NCI-H446 (cell line): ENCODE measurements at places on chromosomes 3 and 15.

- DNase-seq, result no peak
Measured at GRCh38 chr3:190072856-190073255, 47.8 kb downstream of the P3H2 start.

- no peak for DNase-seq
Measured at GRCh38 chr3:118984699-118985098, 49.9 kb downstream of the IGSF11 start.

- no peak for DNase-seq
Measured at GRCh38 chr3:13042715-13043271, 30.4 kb downstream of the IQSEC1 start.

- no peak for DNase-seq
Measured at GRCh38 chr15:75389791-75390382, 21.5 kb upstream of the MAN2C1 start.

- DNase-seq, result no peak
Measured at GRCh38 chr3:153848702-153849101, 272.5 kb upstream of the ARHGEF26 start.

- no peak for DNase-seq
Measured at GRCh38 chr3:177754508-177754921, 557.2 kb upstream of the TBL1XR1 start.

DNA sequence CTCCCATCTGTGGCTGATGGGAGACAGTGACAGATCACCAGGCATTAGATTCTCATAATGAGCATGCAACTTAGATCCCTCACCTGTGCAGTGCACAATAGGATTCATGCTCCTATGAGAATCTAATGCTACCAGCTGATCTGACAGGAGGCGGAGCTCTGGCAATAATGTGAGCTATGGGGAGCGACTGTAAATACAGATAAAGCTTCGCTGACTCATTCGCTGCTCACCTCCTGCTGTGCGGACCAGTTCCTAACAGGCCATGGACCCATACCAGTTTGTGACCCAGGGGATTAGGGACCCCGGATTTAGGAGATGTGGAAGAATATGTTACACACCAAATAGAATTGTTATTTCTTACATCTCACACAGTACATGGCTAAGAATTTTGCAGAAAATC lies 6.7 kb downstream of the ARGFX start:
- DNase-seq, result no peak

GRCh38 chr3:171994646-171995428 lies 44.5 kb upstream of the FNDC3B start:
- peak; percentile 3 for DNase-seq

- DNase-seq, result no peak
Measured at GRCh38 chr3:8574040-8574669, 70.4 kb downstream of the SSUH2 start.

DNA sequence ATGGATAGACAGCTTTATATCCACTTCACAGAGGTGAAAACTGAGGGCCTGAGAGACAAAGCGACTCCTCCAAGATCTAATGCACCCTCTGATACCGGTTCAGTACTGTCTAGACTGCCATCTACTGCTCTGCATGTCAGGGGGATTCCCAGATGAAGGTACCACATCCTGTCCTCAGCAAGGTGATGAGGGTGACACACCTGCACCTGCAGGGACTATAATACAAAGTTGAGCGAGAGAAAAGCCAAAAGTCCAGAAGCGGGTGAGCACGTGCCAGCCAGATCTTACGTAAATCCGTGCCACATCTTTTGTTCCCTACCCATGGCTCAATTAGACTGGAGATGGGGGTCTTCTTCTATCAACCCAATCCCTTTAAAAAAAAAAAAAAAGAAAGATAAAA lies 32.4 kb upstream of the HES1 start:
- no peak for DNase-seq

GRCh38 chr3:195118671-195119070 lies 152.3 kb downstream of the XXYLT1 start:
- no peak for DNase-seq

GRCh38 chr3:195337747-195338146 lies 66.8 kb upstream of the XXYLT1 start:
- no peak for DNase-seq

DNA sequence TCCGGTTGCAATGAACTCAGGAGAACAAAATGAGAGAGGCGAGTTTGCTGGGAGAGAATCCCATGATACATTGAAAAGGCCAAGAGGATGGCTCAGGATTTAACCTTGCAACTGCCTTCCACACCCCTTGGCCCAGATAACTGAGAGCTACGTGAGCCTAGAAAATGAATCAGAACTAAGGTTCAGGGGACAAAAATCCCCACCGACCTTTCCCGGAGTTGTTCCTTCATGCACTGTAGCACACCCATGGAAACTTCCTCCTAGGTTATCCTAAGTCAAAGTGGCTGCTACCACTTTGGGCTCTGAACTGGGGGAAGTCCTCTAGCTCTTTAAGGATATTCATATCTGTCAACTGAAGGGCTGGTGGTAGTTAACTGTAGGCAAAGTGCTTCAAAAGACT lies 58.3 kb upstream of the SLC4A7 start:
- DNase-seq, result no peak

DNA sequence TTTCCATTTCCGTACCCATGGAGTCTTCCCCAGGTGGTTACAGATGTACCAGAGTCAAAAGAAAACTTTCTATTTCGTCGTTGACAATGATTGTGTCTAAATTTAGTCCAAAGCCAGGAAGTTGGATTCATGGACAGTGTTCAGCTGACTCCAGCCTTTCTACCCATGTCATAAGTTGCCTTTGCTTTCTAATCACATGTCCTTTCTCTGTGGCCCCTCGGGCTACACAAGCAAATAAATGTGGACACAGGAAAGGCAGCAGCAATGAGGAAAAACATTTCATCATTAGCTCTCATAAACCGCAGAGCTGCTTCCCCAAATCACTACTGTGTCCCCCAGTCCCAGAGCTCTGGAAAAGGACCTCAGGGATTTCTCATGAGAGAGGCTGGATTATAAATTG lies 82.0 kb downstream of the USF3 start:
- no peak for DNase-seq

- DNase-seq, result peak; percentile 70
Measured at GRCh38 chr3:116474032-116474780, 28.9 kb upstream of the LSAMP start.

- no peak for DNase-seq
Measured at GRCh38 chr15:41564286-41564959, 5.4 kb downstream of the TYRO3 start.

GRCh38 chr3:142243134-142243533 lies 17.7 kb upstream of the GK5 start:
- DNase-seq, result no peak

GRCh38 chr3:81888914-81889557 lies 127.6 kb upstream of the GBE1 start:
- DNase-seq, result no peak

GRCh38 chr3:164918905-164919304 lies 159.4 kb downstream of the SI start:
- DNase-seq, result no peak

DNA sequence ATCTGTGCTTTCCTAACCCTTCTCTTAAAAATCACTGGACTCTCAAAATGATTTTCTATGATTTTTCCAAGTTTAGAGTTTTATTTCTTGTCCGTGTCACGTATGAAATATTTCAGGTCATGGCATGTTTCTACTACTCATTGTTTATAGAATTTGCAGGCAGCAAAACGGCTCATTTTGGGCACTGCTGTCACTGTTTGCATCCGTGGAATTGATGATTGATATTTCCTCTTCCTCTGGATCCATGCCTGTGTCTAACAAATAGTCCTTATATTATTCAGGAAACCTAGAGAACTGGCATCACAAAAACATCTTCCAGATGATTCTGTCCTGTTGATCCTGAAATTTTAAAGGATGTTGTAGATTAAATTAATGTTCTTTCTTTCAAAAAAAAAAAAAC lies 47.6 kb downstream of the LARS2 start:
- DNase-seq, result no peak

DNA sequence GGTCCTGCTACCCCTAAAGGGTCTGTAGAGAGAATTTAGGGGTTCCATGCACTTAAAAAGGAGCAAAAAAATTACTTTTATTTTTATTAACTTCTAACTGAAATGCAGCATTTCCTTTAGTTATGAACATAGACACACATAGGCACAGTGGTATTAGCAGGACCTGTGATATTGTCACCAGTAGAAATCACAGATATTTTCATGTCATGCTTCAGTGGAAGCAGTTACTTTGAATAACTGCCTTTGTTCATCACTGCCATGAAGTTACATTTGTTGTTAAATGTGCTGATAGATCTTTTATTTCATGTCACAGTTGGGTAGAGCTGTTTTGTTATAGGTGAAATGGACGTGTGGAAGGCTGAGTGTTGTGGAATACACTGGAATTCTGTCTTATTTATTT lies 37.4 kb downstream of the TRAK1 start:
- DNase-seq, result no peak

- DNase-seq, result no peak
Measured at GRCh38 chr3:192834428-192834827, 83.2 kb downstream of the MB21D2 start.

GRCh38 chr3:16362770-16363169 lies 97.8 kb downstream of the OXNAD1 start:
- no peak for DNase-seq

DNA sequence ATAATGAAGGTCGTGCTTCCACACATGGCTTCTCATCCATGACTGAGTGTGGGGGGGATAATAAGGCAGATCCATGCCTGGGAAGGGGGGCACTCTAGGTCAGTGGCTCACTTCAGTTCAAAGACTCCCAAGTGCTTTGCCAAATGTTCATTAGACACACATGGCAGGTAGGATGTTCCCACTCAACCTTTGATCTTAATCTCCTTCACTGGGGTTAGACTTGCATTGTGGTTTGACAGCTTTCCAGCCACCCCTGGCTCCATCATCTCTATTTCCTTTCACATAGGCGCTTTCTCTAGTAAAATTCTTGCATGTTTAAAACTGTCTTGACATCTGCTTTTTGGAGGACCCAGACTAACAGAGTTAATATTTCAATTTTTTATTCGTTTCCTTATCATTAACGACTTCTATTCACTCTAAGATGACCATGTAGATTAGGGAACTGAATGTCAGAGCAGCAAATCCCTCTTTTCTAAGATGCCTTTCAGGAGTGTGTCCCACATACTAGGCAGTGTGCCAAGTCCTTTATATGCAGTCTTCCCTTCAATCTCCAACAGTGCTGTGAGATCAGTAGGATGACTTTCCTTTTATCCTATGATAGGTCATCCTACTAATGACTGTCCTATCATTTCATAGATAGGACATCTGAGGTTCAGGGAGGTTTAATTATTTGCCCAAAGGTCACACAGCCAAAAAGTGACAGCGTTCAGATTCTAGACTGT lies 57.9 kb downstream of the BTD start:
- no peak for DNase-seq

DNA sequence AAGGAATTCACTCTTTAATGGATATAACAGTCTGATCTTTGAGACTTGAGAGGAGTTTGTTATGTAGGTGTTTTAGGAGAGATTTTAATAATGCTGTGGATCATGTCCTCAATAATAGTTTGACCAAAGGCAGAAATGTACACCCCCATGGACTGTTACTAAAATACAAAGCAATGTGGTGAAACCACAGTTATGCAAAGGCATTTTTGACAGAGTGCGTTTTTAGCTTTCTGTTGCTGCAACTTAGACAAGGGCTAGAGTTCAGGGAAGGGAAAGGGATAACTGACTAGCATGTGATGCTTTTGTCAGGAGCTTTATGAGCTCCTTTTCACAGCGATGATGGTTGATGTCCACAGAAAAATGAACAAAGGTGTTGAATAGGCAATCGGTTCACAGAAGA lies 3.6 kb upstream of the STARD5 start:
- no peak for DNase-seq

- DNase-seq, result no peak
Measured at GRCh38 chr3:34365231-34365630, 566.8 kb downstream of the PDCD6IP start.

DNA sequence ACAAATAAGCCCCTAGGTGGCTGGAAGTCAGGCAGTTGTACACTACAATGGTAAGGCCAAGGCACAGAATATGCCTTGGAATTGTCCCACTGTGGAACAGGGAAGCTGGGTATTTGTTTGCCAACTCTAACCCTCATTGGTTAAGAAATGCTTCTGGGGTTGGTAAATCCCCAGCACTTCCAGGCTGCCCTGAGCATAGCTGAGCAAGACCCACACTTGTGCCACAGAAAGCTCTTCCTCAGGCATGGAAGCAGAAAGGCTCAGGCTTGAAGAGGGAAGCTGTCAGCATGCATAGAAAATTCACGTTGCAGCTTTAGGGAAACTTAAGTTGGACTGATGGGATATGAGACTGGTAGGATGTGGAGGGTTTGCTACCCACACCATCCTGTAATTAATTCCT lies 86.9 kb upstream of the PLCL2 start:
- no peak for DNase-seq

GRCh38 chr15:71562251-71562650 lies 248.1 kb upstream of the NR2E3 start:
- DNase-seq, result no peak

DNA sequence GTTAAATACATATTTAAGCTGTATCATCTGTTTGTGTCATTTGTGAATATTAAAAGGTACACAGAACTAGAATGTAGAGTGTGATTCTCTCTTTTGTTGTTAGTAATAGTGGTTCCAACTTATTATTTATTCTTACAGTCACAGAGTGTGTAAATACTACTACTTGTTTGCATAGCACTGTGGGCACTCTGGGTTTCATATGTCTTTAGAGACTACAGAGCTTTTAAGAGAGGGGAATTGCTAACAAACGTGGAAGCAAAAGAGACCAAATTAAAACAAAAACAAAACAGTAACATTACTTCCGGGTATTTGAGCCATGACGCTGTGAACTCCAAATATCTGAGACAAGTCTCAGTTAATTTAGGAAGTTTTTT lies 828.0 kb upstream of the DPPA4 start:
- no peak for DNase-seq

GRCh38 chr3:136792556-136793330 lies 26.2 kb upstream of the SLC35G2 start:
- peak; percentile 25 for DNase-seq

DNA sequence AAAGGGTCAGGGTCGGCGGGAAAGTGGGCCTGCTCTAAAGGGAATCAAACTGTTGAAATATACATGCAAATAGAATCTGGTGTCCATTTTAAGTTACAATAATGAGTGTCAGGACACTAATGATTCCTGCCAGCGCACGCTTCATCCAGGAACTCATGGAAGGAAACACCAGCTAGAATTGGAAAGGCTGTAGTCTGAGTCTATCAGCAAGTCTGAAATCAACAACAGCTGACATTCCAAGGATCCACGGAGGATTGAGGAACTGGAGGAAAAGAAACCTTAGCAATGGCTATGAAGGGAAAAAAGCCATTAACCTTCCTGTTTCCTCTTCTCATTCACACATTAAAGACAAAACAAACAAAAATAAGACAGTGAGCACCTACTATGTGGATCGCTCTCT lies 1063.1 kb downstream of the NTRK3 start:
- no peak for DNase-seq

DNA sequence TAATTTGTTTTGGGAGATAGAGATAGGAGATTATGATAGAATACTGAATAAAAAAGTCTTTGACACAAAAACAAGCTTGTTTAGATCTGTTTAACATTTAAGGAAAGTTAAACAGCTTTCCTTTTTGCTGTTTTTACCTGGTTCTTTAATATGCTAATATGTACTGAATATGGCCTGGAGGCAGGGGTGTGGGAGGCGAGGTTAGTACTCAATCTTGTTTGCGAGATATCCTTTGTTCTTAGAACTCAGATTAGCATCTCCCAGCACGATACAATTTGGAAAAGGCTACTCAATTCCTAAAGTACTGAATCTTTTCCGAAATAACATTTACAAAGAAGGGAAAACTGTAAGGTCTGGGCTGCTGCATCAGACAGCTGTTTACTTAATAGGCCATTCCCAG lies 40.8 kb upstream of the ST3GAL6 start:
- DNase-seq, result no peak

GRCh38 chr3:189964623-189965332 lies 155.9 kb downstream of the P3H2 start:
- no peak for DNase-seq

- DNase-seq, result no peak
Measured at GRCh38 chr15:99506399-99506798, 59.4 kb upstream of the MEF2A start.
